ENCODE measurements at places on chromosomes 16 and 17. TPM values are rescaled to one million over a fixed set of nuclear protein-coding genes. Genes with fewer than 3 reads are reported as not detected.

The NPIPA2 gene
- total RNA-seq, result 7.7 TPM

DNA sequence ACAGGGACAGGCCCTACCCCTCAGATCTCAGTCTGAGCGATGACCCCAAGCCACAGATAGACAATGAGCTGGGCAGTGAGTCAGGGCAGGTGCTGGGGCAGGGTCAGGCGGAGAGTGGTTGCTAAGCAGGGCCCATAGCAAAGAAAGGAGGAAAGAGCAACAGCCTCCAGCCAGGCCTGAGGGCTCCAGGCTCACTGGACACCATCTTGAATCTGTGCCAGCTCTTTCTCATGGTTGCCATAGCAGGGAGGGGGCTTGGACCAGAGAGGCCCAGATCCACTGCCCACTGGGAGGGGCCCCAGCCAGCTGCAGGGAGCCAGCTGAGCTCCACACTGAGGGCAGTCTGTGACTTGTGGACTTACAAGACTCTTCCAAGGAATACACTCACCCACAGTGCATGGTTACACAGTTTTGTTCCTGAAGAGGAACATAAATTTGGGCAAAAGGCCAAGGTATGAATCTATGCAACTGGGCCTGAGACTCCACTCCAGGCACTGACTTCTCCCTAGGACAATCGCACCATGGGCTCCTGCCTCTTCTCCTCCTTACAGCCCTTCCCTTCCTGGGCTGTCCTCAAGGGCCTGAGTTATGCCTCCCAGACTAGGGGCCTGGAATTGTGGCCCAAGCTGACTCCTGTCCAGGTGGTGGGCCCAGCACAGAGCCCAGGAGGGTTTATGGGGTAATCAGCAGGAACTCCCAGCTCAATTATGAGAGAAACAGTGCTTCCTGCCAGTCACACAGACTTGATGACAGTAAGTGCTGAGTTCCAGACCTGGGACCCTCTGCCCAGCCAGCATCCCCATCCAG, 59.9 kb downstream of the BEAN1 start:
- H3K36me3 ChIP-seq, result no peaks in the 10 kb centered on the region
- peaks cover 25% of the 10 kb centered on the region for H3K4me1 ChIP-seq
- no peak overlapping the region for H3K27ac ChIP-seq
- DNase-seq, result no peak
- no peaks in the 10 kb centered on the region for H3K27me3 ChIP-seq

DNA sequence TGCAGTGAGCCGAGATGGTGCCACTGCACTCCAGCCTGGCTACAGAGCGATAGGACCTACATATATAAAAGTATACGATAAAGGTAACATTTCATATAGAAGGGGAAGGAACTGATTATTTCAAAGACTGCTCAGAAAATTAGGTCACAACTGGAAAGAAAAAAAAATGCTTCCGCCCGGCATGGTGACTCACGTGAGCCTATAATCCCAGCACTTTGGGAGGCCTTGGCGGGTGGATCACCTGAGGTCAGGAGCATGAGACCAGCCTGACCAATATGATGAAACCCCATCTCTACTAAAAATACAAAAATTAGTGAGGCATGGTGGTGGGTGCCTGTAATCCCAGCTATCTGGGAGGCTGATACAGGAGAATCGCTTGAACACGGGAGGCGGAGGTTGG, 7.8 kb downstream of the TEX14 start:
- no peak overlapping the region for H3K27ac ChIP-seq
- no peak overlapping the region for H3K4me3 ChIP-seq
- no peaks in the 10 kb centered on the region for H3K4me1 ChIP-seq
- no peak for DNase-seq
- H3K27me3 ChIP-seq, result no peaks in the 10 kb centered on the region
- H3K36me3 ChIP-seq, result no peaks in the 10 kb centered on the region

DNA sequence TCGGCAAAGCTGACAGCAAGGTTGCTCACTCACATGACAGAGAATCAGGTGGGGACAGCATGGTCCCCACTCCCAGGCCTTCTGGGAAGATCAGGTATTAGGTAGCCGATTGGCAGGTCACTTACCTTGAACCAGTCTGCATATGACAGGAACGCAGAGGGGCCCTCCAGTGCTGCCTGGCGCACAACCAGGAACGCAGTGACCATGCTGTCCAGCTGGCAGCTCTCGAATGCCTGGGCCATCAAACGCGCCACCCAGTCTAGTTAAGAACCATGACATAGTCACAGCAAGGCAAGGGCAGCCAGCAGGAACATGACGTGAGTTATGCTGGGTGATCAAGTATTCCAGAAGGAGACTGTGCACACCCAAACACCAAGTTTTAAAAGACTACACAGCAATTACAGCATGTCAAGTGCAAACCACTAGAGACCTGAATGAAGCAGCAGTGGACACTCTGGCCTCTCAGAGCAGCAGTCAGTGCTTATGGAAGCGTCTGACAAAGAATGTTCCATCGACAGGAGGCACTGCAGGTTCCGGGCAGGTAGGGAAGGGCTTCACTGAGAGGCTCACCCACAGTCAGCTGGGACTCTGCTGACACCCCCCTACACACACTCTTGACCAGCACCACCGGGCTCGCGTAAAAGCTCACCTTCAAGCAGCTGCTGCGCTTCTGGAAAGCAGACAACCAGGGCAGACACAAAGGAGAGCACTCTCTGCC, 25.0 kb downstream of the FANCA start:
- H3K4me3 ChIP-seq, result no peak overlapping the region
- no peak overlapping the region for H3K27ac ChIP-seq
- no peaks in the 10 kb centered on the region for H3K36me3 ChIP-seq
- no peaks in the 10 kb centered on the region for H3K27me3 ChIP-seq
- no peak for DNase-seq

- no peaks in the 10 kb centered on the region for H3K4me1 ChIP-seq
- DNase-seq, result no peak
- no peak overlapping the region for H3K27ac ChIP-seq
- H3K27me3 ChIP-seq, result no peaks in the 10 kb centered on the region
These were observed 26.9 kb downstream of the RGS9 start for GRCh38 chr17:65163990-65164495.

GRCh38 chr16:57127836-57128235, 35.5 kb downstream of the CPNE2 start:
- H3K4me3 ChIP-seq, result no peak overlapping the region
- H3K36me3 ChIP-seq, result no peaks in the 10 kb centered on the region
- H3K27ac ChIP-seq, result no peak overlapping the region

DNA sequence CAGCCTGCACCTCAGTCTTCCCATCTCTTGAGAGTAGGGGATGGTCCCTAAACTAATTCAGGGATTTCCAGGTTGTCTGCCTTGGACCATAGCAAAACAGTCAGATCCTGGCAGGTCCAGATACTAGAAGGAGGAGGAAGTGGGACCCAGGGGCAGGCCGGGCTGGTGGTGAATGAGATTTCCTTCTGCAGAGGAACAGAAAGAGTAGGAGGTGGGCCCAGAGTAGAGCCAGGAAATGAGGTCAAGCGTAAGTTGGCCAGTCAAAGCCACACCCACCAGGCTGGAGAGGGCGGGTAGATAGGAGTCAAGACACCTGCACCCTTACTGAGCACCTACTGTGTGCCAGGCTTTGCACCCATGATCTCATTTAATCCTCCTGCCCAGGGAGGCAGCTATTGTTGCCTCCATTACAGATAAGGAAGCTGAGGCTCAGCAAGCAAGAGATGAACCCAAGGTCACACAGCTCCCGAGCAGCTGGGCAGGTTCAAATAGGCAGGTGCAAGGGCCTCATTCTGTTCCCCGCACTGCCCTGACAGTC, 2.6 kb downstream of the CDH5 start:
- peaks cover 23% of the 10 kb centered on the region for H3K4me1 ChIP-seq
- no peak overlapping the region for H3K4me3 ChIP-seq
- DNase-seq, result no peak
- no peaks in the 10 kb centered on the region for H3K27me3 ChIP-seq
- no peaks in the 10 kb centered on the region for H3K36me3 ChIP-seq

The PRPF8 gene
- 307 TPM for total RNA-seq

The CCDC154 gene
- 18.0 TPM for total RNA-seq

The TNP2 gene
- total RNA-seq, result 29.8 TPM

- H3K27ac ChIP-seq, result no peak overlapping the region
- H3K4me1 ChIP-seq, result no peaks in the 10 kb centered on the region
- no peaks in the 10 kb centered on the region for H3K27me3 ChIP-seq
- H3K4me3 ChIP-seq, result no peak overlapping the region
These were observed 44.9 kb upstream of the PIK3R6 start for GRCh38 chr17:8912084-8912981.

DNA sequence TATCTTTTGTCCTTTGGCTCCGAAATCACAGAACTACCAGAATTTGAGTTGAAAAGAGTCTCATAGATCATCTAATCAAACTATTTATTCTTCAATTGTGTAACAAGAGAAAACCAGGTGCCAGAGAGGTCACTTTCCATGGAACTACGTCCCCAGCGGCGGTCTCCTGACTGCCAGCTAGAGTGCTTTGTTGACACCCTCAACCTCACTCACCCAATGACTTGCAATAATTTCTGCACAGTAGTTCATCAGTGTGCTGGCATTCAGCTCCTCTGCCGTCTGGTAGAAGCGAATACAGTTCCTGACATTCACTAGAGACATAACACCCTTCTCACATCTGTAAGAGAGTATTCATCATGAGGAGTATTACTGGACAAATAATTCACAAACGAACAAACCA, 54.2 kb downstream of the ANKFY1 start:
- peaks cover 7% of the 10 kb centered on the region for H3K4me1 ChIP-seq
- H3K36me3 ChIP-seq, result no peaks in the 10 kb centered on the region
- H3K4me3 ChIP-seq, result no peak overlapping the region
- no peaks in the 10 kb centered on the region for H3K27me3 ChIP-seq
- no peak for DNase-seq

- H3K27me3 ChIP-seq, result no peaks in the 10 kb centered on the region
- H3K4me1 ChIP-seq, result no peaks in the 10 kb centered on the region
- DNase-seq, result no peak
- H3K27ac ChIP-seq, result no peak overlapping the region
These were observed 266.7 kb upstream of the CDH11 start for GRCh38 chr16:65388592-65388991.

GRCh38 chr17:28443901-28444638, 29.4 kb upstream of the SLC13A2 start:
- no peak overlapping the region for H3K4me3 ChIP-seq
- H3K27me3 ChIP-seq, result no peaks in the 10 kb centered on the region
- H3K27ac ChIP-seq, result no peak overlapping the region
- DNase-seq, result no peak
- H3K4me1 ChIP-seq, result no peaks in the 10 kb centered on the region

- no peaks in the 10 kb centered on the region for H3K36me3 ChIP-seq
- H3K27me3 ChIP-seq, result no peaks in the 10 kb centered on the region
- no peaks in the 10 kb centered on the region for H3K4me1 ChIP-seq
These were observed 135.2 kb downstream of the SHISA9 start for GRCh38 chr16:13036600-13036999.

The HOXB7 gene
- 3.2 TPM for total RNA-seq

The SLC16A11 gene
- total RNA-seq, result 0.55 TPM

DNA sequence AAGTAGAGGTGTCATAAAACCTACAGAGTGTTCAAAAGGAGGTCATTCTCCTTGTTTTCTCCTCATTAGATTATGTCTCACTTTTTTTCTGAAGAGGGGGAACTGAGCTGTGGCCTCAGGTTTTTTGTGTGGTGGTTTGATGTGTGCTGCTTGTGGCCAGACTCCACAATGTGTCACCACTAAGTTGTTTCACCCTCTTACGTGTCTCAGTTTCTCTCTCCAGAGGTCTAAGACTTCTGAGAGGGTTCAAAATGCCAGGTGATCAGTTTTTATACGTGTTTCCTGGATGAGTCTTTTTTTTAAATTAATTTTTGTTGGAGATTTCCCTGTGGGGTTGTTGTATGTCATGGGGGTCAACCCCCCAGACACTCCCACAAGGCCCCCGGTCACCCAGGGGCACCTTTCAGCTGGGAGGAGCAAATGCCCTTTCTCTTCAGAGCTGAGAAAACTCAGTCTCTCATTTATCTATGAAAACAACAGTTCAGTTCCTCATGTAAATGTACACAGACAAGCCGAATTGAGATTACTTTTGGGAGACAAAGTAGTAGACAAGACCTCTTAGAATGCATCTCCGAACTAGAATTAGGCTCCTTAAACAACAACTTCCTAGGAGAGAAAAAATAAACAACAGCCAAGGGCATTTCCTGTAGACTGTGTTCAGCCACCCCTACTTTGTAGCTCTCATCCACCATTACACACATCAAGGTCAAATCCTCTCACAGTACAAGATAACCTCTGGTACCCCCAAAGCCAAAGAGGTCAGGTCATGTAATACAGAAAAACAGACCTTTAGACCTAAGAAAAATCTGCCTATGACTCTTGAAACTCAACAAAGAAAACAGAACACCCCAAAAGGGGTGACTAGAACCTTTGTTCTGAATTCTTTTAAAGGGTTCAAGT, 23.9 kb upstream of the TMEM98 start:
- H3K4me1 ChIP-seq, result no peaks in the 10 kb centered on the region
- no peaks in the 10 kb centered on the region for H3K36me3 ChIP-seq
- DNase-seq, result no peak
- no peaks in the 10 kb centered on the region for H3K27me3 ChIP-seq
- no peak overlapping the region for H3K4me3 ChIP-seq

The MLKL gene
- total RNA-seq, result 3.5 TPM

The NAGS gene
- total RNA-seq, result 2.5 TPM

DNA sequence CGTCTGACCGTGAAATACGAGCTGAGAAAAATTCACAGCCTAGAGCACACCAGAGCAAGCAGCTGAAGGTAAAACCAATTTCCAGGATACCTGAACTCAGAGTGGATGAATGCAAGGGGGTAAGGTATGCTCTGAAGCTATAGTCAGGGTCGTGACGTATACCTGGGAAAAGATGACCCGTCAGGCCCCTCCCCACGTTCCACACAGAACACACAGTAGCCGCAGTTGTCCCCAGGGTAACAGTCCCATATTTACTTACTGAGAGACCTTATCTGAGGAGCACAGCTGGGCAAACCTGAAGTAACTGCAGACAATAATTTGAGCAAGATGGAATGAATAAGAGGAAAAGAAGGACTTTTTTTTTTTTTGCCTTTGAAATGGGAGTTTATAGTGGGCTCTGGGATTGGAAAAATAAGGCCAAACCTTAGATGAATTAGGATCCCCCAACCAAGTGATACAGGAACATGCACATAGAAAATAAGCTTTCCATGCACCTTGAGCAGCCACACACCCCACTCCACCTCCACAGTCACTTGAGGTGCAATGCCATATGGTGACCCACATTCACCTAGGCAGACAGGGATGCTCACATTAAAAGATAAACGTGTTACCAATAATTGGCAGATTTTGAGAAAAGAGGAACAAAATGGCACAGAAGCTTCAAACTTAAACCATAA, 38.0 kb downstream of the ABCA6 start:
- no peaks in the 10 kb centered on the region for H3K36me3 ChIP-seq
- H3K4me1 ChIP-seq, result no peaks in the 10 kb centered on the region
- no peak overlapping the region for H3K27ac ChIP-seq
